Effector CD4-positive, alpha-beta T cell (primary cell): ENCODE measurements at places on chromosomes 1 and 21.

GRCh38 chr1:241934201-241934848, 23.2 kb upstream of the BECN2 start:
- no peak for DNase-seq

GRCh38 chr1:59062743-59063142, 234.2 kb upstream of the FGGY start:
- no peak for DNase-seq

- DNase-seq = no peak
Observed at GRCh38 chr1:195965475-195965874, 642.8 kb downstream of the KCNT2 start.

GRCh38 chr1:111831153-111831552, 75.5 kb downstream of the DDX20 start:
- no peak for DNase-seq

- no peak for DNase-seq
Observed at GRCh38 chr1:233368106-233368788, 40.7 kb downstream of the MAP3K21 start.

- no peak for DNase-seq
Observed at GRCh38 chr1:2981388-2981787, 39.9 kb upstream of the ACTRT2 start.

DNA sequence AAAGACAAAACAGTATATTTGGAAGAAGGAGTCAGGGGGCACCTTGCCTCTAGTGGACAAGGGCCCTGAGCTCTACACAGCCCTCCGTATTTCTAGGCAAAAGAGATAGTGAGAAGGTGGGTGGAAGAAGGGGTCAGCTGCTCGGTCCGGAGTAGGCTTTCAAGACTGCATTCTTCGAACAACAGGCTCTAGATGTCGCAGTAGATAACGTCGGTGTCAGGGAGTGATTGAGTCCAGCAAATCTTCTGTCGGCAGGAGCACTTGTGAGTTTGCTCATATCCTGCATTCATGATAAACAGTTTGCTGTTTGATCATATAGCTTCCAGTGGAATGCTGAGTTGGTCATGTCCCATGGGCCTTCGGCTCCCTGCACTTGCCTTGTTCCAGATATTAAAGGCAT, 36.8 kb downstream of the DIPK1A start:
- DNase-seq = no peak

DNA sequence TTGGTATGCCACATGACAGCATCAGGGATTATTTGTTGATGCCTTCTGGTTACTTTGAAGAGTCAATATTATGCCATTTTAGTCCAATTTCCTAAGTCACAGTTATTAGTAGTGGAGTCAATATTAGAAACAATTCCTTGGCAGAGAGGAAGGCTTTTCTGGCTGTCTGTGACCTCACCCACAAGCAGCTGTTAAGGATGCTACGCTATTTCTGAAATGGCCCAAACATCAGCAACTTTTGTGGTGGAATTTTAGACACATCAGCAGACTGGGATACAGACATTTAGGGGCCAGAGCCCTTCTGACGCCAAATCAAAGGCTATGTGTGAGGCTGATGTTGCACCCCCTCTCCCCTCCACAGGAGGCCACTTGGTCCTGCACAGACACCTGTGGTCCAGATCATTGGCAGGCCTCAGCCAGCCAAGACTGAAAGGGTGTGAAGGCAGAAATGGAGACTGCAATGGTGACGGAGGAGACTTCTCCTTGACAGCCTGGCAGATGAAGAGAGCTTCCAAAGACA, 9.2 kb upstream of the RXRG start:
- DNase-seq = no peak

DNA sequence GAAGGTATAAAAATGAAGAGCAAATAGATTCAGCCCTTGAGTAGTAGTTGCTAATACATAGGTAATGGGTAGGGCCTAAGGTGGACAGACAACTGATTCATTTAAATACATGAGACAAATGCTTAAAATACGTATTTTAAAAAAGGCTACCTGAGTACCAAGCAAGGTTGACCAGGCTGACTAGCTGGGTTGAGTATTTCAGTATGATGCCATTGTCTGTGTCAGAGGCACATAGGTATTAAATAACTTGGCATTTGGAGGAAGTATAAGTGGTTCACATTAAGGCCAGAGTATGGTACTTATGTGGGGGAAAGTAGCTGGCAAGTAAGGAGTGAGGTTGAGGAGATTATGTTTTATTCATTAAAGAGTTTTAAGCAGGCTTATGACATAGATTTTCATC, 19.4 kb downstream of the NEK7 start:
- no peak for DNase-seq

DNA sequence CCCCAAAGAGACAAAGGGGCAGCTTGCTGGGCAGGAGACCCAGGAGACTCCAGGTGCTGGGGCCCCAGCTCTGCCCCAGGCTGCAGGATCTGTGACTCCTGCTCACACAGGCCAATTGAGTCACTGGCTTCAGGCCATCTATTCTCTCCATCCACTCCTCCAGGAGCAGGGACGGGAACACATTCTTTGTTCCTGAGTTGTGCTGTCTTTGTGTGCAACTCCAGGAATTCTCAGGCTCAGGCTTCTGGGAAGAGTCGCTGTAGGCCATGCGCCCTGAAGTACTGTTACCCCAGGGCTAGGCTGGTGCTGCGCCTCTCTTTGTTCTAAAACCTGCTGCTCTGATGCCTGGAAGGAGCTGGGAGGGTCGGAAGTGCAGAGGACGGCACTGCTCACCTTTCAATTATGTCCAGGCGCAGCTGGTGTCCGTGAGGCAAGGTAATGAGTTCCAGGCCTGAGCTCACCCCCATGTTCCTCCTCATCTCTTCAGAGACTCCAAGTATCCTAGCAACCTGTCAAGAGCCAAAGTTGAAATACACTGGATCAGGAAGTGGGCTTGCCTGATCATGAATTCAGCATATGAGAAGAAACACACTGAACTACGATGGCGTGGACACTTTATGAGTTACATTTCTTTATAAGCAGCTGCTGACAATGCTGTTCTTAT, 105.9 kb downstream of the BCAR3 start:
- no peak for DNase-seq

GRCh38 chr1:179969962-179970361, 15.4 kb downstream of the CEP350 start:
- DNase-seq = no peak

GRCh38 chr1:66637146-66637545, 103.2 kb downstream of the SGIP1 start:
- DNase-seq = no peak

- DNase-seq = no peak
Observed at GRCh38 chr21:27448960-27449359, 482.1 kb upstream of the ADAMTS5 start.

DNA sequence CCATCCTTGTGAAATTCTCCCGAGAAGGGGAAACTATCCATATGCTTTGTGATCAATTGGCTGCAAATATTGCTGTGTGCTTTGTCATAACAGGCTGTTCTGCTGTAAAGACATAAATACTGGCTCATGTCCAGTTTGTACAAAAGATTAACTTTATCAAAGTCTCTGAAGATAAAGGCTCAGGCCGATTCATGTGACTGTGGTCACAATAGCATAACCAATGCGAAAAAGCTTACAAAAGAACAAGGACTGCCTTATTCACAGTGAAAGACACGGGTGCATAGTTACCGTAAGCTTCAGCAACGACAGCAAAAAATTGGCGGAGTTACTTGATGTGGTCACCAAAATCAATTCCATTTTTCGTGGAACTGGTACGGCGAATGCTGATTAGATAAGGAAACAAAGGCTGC, 173.6 kb upstream of the CHRM3 start:
- no peak for DNase-seq

- no peak for DNase-seq
Observed at GRCh38 chr1:153933430-153933829, 10.7 kb upstream of the GATAD2B start.

DNA sequence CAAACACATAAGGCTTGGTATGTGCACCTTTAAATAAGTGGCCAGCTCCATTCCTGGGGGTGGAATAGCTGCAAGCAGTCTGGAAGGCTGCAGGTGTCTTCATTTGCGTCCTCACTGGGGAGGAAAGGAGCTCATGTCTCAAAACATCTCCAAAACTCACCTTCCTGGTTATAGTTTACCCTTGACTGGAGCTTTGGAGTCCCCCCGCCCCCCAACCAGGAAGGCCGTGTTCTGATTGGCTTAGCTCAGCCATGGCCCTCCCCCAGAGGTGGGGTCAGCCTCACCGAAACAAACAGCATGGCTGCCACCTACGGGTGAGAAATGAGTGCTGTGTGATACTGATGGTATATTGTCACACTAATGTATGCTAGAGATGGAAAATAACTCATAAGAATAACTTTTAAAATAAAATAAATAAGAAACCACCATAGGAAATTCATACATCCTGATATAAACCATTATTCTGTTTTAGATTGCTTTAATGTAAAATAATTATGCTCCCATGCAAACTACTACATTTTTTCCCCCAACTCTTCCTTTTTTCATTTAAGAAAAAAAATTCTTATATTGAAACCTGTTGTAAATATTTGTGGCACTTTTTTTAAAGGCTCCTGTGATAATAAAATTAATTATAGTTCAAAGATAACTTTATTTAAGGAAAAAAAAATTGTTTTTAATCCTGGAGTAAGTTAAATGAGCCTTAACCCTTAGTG, 90.8 kb downstream of the ZP4 start:
- DNase-seq = no peak

DNA sequence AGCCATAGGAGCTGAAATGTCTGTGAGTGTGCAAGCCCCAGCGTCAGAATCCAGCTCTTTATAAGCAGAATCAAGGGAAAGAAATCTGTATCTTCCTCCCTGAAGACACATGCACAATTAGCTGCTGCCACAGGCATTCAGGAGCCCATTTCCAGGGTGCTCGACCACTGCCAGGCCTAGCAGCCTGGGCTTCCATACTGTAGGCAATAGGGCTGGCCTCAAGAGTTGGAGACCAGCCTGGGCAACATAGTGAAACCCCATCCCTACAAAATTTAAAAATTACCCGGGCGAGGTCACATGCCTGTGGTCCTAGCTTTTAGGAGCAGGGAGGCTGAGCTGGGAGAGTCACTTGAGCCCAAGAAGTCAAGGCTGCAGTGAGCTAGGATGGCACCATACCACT, 41.0 kb downstream of the NEK2 start:
- DNase-seq = no peak

DNA sequence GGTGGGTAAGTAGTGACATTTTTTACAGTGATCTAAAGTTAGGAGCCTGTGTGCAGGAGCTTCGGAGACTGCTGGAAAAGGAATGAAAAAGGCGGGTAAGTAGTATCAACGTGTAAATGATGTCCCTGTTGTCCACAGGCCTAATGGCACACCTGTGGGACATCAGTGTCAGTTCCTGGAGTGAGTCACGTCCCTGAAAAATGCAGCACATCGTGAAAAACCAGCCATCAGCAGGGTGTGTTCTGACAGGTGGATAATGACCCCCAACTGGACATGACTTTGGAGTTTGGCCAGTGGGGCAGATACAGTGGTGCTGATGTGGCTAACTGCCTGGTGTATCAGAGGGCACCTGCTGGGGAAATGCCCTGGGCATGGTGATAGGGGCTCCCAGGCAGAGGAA, 12.0 kb upstream of the PRDM15 start:
- no peak for DNase-seq

DNA sequence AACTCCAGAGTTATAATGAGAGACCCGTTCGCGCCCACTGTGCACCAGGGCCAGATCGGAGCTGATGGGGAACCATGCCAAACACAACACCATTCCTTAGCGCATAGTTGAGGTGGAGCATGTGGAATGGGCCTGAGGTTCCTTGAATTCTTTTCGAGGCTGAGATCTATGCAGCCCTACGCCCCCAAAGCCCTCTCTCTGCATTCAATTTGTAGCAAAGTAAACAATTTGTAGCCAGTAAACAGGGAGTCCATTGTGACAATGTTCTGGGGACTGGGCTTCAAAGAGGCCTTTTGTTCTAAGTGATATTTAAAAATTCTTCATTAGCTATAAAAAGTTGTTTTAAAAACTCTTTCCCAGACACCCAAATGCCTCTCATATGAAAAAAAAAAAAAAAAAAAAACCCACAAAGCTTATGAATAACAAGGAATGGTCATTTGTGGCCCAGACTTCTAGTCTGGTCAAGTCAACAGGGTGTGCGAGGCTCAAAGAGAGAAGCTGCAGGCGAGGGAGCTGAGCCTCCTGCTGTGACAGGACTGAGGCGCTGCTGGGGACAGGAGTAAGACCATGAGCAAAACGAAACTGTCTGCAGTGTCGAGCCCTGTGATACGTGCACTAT, 30.6 kb upstream of the KCNE2 start:
- no peak for DNase-seq

GRCh38 chr1:234845836-234846235, 235.9 kb upstream of the IRF2BP2 start:
- no peak for DNase-seq

GRCh38 chr21:18549214-18549905, 145.8 kb upstream of the TMPRSS15 start:
- DNase-seq = no peak

DNA sequence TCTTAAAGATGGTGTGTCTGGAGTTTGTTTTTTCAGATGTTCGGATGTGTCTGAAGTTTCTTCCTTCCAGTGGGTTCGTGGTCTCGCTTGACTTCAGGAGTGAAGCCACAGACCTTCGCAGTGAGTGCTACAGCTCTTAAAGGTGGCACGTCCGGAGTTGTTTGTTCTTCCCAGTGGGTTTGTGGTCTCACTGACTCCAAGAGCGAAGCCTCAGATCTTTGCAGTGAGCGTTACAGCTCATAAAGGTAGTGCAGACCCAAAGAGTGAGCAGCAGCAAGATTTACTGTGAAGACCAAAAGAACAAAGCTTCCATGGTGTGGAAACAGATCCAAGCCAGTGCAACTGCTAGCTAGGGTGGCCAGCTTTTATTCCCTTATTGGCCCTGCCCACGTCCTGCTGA, 1430.4 kb upstream of the B3GALT2 start:
- DNase-seq = no peak

- DNase-seq = no peak
Observed at GRCh38 chr1:59016390-59016789, 232.5 kb upstream of the JUN start.

GRCh38 chr1:200646515-200646914, 23.2 kb downstream of the DDX59 start:
- DNase-seq = no peak

GRCh38 chr21:24289539-24289938, 1317.7 kb downstream of the MRPL39 start:
- no peak for DNase-seq

DNA sequence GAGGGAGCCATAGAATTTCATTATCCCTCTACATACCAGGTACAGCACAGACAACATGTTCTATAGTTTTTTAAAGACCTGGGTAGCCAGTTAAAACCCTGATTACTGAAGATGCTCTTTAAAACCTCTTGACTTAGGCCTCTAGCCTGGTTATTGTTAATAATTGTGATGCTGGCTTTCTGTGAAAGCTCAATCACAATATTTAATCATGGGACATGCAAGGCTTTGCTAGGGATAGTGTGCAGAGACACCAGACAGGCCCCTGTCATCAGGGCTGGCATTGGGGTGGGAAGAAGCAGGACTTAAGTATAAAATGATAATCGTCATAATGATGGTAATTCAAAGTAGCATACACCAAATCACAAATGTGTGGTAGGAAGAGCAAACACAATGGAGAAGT, 274.4 kb downstream of the PTBP2 start:
- DNase-seq = no peak

- no peak for DNase-seq
Observed at GRCh38 chr1:13507075-13507474, 6.7 kb downstream of the LRRC38 start.
